ENCODE measurements at places on chromosomes 2 and 18. TPM values are rescaled to one million over a fixed set of nuclear protein-coding genes. Genes with fewer than 3 reads are reported as not detected.

GRCh38 chr2:99597616-99598015, 107.8 kb upstream of the REV1 start:
- no peak for DNase-seq

GRCh38 chr2:62184512-62185230, 11.2 kb upstream of the B3GNT2 start:
- no peak for DNase-seq

GRCh38 chr2:170530284-170530745, 184.8 kb upstream of the SP5 start:
- DNase-seq: no peak

GRCh38 chr18:23584019-23584983, 2.0 kb downstream of the NPC1 start:
- no peak for DNase-seq

GRCh38 chr2:96546321-96546720, 9.8 kb downstream of the ARID5A start:
- no peak for DNase-seq

- DNase-seq: no peak
Observed at GRCh38 chr18:3595369-3596273, 145.6 kb downstream of the TGIF1 start.

DNA sequence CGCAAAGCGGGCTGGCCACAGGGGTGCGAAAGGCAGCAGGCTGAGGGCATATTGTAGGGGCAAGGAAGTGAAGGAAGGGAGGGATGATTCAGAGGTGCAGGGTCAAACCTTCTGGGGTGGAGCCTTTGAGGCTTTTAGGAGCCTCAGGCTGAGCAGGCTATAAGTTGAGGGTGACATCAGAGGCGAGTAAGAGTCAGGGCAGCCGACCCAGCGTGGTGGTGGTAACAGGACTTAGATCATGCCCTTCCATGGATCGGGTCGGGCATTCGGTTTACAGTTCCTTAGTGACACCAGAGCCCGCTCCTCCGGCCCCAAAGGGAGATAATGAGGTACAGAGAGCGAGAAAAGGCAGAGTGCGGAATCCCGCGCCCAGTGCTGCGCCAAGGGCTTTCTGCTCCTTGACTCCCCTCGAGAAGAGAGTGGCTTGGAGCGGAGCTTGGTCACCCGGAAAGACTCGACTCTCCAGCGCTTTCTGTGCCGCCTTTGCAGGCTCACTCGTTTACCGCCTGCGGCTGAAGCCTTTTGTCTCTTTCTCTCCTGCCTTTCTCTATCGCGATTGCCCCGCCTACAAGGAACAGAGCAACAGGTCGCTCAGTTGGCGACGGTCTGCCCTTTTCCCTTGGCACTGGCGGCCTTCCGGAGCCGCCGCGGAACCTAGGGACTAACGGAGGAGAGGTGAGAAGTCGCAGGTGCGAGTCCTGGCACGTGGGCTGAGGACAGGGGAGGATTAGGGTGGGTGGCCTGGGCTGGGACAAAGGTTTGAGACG, 720 bp downstream of the LBX2 start:
- DNase-seq: no peak

DNA sequence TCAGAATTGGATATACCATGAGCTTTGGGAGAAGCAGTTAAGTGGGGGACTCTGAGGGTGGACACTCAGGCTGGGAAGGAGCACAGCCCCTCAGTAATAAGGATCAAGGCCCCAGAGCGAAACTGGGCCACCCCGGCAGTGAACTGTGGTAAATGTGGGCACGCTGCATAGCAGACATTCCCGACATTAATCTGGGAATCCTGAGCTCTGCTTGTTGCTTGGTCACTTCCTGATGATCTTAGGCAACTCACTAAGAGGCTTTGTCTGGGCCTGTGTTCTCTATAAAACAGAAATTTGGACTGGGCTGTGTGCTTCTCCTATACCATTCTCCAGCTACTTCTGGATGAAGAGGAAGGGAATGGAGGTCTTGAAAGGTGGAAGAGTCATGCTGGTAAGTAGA, 4.8 kb downstream of the TGFBRAP1 start:
- DNase-seq: no peak

GRCh38 chr2:237312021-237312755, 101.8 kb downstream of the COL6A3 start:
- DNase-seq: no peak

GRCh38 chr2:167537743-167538142, 649.5 kb downstream of the XIRP2 start:
- DNase-seq: no peak

DNA sequence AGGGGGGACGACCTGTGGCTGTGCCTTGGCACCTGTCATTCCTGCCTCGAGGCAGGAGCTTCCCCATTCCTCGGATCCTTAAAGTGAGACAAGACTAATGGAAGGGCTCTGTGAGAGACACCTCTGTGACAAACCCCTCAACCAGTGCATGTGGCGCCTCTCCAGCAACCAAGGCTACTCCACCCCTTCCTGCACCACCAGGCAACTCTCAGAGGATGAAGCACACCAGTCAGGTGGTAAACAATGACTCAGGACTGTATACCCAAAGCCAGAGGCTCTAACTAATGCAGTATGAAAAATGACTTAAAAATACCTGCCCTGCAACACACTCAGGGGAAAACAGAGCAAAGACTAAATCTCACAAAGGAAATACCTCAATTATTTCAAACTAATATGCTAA, 136.9 kb downstream of the UXS1 start:
- no peak for DNase-seq

- no peak for DNase-seq
Observed at GRCh38 chr2:105143467-105144151, 97.9 kb upstream of the GPR45 start.

The NT5DC4 gene
- total RNA-seq: not detected

The PDE11A gene
- 0.12 TPM for total RNA-seq

The ORC4 gene
- total RNA-seq: 37.2 TPM

The TUBA4B gene
- total RNA-seq: not detected

The ANKRD23 gene
- total RNA-seq: 3.4 TPM

The PRKD3 gene
- 25.1 TPM for total RNA-seq

The RPE gene
- total RNA-seq: 57.2 TPM

The CACNB4 gene
- 7.2 TPM for total RNA-seq

The ERFE gene
- not detected for total RNA-seq

The LOXHD1 gene
- total RNA-seq: not detected

The SLC4A5 gene
- 2.3 TPM for total RNA-seq
